CD4-positive, alpha-beta T cell treated with Interleukin-17A for 1 hour (primary cell): ENCODE measurements at places on chromosomes 1 and 21.
A peak's percentile ranks its signal among the peaks of the same experiment; 100 is the strongest.

- no peak for DNase-seq
Measured at GRCh38 chr1:97864615-97865014, 56.2 kb downstream of the DPYD start.

DNA sequence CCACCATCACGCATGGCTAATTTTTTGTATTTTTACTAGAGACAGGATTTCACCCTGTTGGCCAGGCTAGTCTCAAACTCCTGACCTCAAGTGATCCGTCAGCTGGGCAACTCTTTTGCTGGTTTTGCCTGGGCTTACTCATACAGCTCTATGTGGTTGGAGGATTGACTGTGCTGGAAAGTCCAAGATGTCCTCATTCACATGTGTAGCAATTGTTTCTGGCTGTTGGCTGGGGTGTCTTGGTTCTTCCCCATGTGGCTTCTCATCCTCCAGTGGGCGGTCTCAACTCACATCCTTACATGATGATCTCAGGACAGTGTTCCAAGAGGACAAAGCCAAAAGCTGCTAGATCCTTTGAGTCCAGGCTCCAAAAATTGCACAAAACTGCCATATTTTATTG lies 53.3 kb downstream of the TEX35 start:
- DNase-seq: no peak

GRCh38 chr1:40438391-40439015 lies 11.8 kb upstream of the ZFP69B start:
- peak; percentile 51 for DNase-seq

DNA sequence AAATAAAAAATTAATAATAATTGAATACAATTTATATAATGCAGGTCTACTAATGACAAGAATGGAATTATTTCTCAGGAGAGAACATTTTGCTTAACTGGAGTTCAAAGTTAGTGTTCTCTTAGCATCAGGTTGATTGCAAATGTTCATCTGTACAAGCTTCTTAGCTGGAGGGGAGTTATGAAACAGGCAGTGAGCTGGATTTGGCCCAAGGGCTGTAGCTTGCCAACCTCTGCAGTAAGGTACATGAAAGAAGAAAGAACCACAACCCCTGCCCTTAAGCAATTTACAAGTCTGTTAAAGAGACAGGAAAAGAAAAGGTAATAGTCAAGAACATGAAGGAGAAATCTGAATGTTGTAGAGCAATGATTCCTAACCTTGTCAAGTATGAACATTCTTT lies 17.0 kb downstream of the LPGAT1 start:
- no peak for DNase-seq

DNA sequence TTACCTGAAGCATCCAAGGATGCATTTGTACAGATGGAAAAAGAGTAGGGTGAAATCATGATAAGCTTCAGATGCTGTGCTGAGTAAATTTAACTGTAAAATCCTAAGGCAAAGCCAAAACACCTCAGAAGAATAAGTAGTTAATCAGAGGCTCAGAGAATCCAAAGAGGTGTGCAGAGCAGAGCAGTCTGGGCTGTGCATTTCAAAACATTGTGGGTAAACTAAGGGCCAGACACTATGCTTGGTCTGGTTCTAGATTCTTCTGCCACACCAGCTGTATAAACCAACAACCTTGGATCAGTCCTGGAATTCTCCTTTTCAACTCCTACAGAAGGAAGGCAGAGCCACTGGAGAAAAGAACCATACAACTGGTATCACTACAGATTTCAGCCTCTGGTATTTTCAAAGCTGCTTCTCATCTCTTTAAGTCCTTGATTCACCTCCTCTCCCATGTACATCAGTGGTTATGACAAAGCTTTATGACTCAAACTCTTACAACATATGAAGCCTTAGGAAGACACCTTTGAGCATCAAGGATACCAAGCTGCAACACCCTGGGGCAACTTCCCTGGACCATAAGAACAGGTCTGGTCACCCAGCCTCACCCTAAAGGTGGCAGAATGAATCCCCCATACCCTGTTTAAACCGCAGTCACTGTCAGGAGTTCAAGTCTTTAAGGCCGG lies 11.6 kb upstream of the HIPK1 start:
- DNase-seq: no peak

DNA sequence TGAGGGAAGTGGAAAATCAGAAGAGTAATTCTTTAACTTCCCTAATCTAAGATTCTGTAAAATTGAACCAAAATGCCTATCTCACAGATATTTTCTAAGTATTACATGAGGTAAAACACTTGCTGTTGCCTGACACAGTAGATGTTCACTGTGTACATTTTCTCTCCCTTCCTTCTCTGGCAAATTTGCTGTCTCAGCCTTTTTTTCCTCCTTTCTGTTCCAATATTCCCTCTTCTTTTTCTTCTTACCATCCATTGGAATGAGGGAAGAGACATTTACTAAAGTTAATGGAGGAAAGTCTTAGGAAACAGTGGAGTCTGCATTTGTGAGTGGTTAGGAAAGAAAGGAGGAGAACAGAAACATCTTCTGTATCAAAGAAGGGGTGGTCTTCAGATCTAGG lies 239.9 kb downstream of the ZP4 start:
- DNase-seq: no peak

DNA sequence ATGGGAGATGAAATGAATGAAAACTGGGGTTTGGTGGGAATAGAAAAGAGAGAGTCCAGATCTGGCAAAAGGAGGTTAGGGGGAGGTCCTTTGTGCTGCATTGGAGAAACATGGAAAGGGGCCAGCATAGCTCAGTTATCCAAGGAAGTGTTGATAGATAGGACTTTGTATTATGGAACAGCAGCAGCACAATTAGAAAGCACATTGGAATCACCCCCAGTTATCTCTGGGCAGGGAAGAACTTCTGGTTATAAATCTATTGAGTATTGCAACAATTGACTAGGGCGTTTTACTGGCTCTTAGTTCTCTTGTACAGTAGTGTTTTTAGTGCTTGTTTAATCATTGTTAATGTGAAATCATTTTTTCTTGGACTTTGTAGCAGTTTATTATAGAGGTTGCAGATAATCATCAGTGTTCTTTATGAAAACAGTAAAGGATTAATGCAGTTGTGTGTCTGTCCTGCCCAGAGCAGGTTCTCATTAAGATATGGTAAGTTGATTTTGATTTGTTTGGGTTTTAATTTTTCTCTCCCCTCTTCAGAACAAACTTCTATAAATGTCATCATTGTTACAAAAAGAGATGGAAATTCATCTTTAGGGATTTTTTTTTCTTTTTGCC lies 76.6 kb downstream of the NR5A2 start:
- no peak for DNase-seq

GRCh38 chr1:86259390-86259789 lies 102.8 kb upstream of the COL24A1 start:
- DNase-seq: no peak

- no peak for DNase-seq
Measured at GRCh38 chr1:170854677-170855076, 80.7 kb upstream of the MROH9 start.

GRCh38 chr1:35524106-35524505 lies 33.1 kb downstream of the KIAA0319L start:
- no peak for DNase-seq

DNA sequence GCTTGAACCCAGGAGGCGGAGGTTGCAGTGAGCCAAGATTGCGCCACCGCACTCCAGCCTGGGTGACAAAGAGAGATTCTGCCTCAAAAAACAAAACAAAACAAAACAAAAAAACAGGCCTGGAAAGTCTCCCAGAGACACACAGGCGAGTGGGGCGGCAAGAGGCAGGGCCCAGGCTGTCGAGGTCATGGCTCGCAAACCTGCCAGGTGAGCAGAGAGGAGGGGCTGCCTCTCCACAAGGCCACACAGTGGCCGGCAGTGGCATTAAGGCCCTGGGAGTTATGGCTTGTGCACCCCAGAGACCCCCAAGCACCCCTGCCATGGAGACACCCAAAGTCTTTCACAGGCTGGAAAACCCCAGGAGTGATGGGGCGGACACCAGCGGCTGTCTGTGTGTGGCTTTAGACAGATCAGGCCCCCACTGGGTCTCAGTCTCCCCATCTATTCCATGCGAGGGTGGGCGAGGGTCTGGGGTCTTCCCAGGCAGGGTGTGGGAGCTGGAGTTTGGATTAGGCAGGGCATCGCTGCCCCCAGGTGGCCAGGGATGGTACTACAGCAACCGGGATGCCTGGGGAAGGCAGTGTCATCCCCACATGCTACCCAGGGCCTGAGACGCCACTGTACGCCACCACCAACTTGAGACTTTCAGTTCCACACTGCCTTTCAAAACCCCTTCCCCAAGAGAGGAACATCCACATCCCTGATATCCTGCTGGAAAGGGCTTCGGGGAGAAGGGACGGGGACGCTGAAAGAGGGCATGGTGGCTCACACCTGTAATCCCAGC lies 7.3 kb upstream of the CTRC start:
- peak; percentile 77 for DNase-seq

DNA sequence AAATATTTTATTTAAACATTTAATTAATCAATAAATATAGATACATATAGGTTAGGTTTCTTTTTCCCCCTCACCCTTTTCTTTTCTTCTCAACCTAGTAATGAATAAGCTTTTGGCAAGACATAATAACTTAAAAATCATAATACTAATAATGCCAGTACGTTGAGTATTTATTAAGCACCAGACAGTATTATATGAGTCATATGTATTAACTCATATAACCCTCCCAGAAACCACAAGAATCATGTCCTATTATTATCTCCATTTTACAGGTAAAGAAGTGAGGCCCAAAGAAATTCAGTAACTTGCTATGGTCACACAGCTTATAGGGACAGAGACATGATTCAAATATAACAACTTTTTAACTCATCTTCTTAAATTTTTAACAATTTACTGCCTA lies 834.5 kb upstream of the ADGRL2 start:
- DNase-seq: no peak

GRCh38 chr1:23914921-23915320 lies 1.8 kb upstream of the CNR2 start:
- no peak for DNase-seq

- no peak for DNase-seq
Measured at GRCh38 chr1:96521994-96522760, 199.4 kb upstream of the PTBP2 start.

DNA sequence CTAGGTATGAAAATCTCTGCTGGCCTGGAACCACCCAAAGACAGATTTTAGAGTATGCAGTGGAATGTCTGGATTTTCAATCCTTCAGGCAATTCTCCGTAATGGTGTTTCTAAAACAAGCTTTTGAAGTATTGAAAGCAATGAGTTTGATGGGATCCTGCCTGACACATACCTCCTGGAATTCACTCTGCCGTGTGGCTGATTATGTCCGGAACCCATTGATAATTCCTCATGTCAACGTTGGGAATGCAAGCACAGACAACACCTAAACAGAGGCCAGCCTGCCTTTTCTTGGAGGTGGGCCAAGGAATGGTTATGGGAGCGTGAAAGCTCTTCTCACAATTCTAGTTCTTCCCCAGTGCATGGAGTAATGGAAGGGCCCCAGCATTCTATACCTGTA lies 168.9 kb upstream of the HMCN1 start:
- DNase-seq: no peak

GRCh38 chr1:177432897-177433296 lies 262.1 kb downstream of the BRINP2 start:
- DNase-seq: no peak

GRCh38 chr1:176056312-176056711 lies 150.8 kb downstream of the COP1 start:
- DNase-seq: no peak

DNA sequence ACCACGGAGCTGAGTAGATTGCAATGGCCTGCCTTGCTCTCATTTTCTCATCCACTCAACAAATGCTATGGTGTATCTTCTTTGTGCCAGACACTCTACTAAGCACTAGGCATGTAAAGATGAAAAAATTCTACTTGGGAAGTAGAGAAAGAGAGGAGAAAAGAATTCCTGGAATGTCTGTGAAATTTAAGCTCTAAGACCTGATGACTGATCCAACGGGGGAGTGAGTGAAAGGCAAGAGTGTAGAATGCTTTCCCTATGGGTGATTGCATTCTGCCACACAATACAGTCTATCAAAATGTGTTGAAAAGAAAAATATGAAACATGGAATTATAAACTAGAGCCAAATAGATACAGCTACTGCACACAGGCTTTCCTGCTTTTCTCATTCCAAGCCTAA lies 82.3 kb downstream of the CYYR1 start:
- no peak for DNase-seq

DNA sequence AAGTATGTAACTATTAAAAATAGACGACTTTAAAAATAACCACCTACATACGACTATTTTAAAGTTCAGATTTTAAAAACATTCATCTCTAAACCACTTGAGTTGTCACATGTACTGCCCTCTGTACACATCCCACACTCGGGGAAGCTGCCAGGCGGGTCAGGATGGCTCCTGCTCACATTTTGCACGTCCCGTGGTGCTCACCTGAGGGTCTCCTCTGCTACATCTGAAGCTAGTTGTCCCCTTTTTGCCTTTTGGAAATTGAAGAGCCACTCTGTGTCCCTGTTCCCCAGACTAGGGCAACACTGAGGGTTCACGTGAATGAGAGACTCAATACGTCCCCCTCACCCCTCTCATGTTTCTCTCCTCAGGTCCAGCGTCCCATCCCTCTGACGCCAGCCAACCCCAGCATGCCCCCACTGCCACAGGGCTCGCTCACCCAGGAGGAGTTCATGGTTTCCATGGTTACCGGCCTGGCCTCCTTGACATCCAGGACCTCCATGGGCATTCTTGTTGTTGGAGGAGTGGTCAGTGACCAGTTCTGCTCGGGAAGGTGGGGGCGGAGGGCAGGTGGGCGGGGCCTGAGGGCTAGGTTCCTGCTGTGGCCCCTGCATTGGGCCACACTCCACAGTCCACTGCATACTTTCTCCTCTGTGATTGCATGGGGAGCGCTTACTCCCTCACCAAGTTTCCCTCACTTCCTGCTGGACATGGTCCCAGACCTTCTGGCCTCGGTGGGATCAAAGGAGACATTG lies 13.0 kb upstream of the MIIP start:
- DNase-seq: no peak

DNA sequence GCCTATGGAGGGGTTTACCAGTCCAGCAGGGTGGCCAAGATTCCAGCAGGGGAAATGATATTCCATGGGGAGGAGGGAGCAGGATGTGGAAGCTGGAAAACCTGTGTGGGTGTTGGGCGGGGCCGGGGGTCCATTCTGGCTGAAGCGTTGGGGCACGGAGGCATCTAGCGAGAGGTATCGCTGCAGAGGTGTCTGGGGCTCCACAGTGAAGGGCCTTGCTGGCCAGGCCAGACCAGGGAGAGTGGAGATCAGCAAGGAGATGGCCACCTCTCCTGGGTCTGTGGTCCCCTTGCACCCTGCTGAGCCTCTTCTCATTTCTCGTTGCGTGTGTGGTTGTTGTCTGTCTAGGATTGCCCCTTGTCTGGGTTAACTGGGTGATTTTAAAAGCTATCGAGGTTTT lies 6.2 kb downstream of the COQ8A start:
- no peak for DNase-seq
